Smooth muscle cell of bladder (primary cell): ENCODE measurements at places on chromosomes 11 and 22. TPM values are rescaled to one million over a fixed set of nuclear protein-coding genes. Genes with fewer than 3 reads are reported as not detected.

Gene OR51B4
- not detected in 2 replicates for total RNA-seq

Gene CRYBB2
- total RNA-seq = not detected in 2 replicates

Gene KRTAP5-11
- not detected in 2 replicates for total RNA-seq

Gene ROBO4
- 0.14 and 0.46 TPM in 2 replicates for total RNA-seq

Gene PKP3
- 1.3 and 1.6 TPM in 2 replicates for total RNA-seq

Gene RAPSN
- total RNA-seq = 0.18 TPM in 1 of 2 replicates, not detected in the other
